ENCODE measurements at places on chromosomes 12 and 14.

DNA sequence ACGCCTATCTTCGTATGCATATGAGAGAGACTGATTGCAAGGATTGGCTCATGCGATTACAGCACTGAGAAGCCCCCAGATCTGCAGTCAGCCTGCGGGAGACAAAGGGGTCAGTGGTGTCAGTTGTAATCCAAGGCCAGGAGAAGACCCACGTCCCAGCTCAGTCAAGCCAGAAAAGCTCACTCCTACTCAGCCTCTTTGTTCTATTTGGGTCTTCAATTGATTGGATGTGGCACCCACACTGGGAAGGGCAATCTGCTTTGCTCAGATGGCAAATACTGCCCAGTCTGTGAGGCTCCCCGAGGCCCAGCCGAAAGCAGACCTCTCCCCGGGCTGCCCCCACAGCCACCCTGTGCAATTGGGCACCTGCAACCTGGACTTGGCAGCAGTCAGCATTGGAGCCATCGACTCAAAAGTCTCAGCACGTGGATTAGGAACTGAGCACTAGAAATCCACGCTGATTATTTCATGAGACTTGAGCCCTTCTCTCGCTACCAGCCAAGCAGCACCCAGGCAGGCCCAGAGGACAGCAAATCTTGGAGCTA, 39.6 kb upstream of the TMEM179 start:
- DNase-seq: no peak

- no peak for DNase-seq
These were observed 140.1 kb downstream of the ATP23 start for GRCh38 chr12:58081488-58081887.

DNA sequence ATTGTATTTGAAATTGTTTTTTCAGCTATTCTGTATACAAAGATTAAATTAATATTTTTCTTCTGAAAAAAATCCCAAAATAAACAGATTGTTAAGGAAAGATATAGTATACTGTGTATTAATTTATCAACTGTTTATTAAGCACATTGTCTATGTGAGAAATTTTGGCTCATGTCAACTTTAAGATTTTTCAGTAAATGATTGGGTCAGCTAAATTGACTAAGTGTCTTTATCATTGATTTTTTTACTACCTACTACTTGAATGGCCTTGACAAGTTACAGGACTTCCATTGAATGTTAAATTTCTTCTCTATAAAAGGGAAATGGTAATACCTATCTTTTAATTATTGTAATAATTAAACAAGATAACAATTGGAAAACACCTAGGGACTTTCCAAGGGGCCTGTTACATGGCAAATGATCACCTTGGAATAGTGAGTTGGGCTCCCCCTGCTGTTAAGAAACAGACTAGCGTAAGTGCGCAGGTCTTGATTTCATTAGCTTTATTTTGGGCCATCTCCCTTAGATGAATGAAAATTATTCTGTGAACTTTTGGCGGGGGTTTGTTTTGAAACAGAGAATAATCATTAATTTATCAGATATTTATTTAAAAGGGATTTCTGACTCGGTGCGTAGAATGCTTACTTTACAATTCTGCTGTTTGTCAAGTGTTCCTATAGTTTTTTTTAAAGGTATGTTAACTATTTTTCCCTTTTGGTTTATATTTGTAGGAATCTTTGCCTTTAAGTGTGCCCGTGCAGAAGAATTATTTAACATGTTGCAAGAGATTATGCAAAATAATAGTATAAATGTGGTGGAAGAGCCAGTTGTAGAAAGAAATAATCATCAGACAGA, 14.5 kb upstream of the CCT2 start:
- peak; percentile 53 for DNase-seq

GRCh38 chr14:66444271-66444927, 41.8 kb upstream of the CCDC196 start:
- no peak for DNase-seq

GRCh38 chr12:130281153-130281799, 56.4 kb upstream of the PIWIL1 start:
- no peak for DNase-seq
